ENCODE measurements at places on chromosomes 1 and 21.

GRCh38 chr1:36328713-36329112, 5.3 kb upstream of the EVA1B start:
- DNase-seq, result peak; percentile 42

DNA sequence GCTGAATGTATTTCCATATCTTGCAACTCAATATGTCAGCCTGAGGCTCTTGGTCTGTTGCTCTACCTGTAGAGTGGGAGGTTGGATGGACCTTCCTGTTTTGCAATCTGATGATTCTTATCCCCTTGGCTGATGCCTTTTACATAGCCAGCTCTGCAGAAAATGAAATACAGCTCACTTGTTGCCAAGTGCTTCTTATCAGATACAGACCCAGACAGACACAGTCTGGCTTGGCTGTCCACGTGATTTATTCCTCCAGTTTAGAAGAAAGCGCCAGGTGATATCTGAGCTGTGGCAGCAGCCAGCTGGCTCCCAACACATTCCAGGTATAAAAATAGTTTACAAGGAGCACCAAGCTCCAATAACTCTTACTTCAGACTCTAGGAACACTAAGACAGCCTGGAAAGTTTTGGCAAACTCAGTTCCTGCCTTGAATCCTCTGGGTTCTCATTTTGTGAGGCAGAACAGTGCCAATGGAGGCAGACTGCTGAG, 479.2 kb upstream of the USP24 start:
- no peak for DNase-seq

DNA sequence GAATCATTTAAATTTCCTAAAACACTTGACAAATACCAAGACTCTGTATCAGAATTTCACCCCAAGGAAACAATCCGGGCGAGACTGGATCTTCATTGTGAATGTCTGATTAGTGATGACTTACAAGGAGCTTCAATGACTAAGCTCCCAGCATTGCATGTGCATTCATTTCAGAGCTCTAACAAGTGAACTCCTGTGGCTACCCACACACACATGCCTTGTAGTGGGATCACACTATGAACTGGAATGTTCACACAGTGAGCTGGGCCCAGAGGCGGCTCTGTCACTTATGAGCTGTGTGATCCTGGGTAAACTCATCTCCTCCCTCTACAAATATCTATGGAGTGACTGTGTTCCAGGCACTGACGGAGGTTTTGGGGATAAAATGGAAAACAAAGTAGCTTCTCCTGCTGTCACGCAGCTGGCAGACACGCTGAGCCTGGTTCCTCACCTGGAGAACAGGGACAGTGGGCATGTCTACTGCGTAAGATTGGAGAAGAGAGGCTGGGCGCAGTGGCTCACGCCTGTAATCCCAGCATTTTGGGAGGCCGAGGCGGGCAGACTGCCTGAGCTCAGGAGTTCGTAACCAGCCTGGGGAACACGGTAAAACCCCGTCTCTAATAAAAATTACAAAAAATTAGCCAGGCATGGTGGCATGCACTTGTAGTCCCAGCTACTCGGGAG, 56.9 kb downstream of the CLSTN1 start:
- no peak for DNase-seq

DNA sequence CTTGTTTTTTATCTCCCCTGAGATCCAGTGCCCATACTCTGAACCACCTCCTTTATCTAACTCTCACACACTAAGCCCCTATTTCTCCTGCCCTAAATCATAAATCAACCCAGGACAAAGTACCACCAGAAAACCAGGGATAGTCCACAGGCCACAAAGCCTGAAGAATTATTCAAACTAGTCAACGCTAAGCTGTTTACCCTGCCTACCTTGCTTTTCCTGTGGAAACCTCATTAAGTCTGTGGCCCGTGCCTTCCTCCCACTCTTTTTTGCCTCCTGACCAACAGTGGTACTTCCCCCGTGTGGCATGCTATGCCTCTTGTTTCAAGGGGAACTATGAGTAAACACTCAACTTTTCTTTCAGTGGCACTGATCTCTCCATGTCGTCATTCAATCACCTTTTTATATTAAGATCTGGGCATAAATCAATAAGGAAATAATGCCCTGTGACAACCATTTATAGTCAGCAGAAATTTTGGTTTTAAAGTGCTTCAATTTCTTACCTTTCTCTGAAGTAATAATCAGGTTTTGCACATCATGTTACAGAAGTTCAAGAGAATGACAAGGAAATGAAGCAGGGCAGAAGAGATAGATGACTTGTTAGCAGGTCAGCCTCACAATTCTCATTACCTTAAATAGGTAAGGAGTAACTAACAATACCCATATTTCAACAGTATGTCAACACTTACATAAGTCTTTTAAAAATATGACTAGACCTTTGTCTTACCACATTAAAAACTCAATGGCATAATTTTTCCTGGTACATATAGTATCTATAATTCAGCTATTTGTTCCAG, 32.1 kb downstream of the EYA3 start:
- DNase-seq, result peak; percentile 21

DNA sequence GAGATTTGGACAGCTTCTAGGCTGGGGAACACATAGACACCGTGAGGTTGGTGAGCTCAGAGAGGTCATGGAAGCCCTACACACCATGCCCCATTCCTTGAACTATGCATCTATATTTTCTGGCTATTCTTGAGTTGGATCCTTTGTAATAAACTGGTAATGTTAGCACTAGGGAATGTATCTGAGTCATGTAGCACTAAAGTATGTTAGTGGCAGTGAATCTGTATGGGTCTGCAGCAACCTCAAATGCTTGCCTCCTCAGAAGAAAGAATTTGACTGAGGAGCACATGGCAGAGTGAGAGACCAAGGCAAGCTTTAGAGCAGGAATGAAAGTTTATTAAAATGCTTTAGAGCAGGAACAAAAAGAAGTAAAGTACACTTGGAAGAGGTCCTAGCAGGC, 43.7 kb upstream of the LRRC7 start:
- DNase-seq, result no peak

DNA sequence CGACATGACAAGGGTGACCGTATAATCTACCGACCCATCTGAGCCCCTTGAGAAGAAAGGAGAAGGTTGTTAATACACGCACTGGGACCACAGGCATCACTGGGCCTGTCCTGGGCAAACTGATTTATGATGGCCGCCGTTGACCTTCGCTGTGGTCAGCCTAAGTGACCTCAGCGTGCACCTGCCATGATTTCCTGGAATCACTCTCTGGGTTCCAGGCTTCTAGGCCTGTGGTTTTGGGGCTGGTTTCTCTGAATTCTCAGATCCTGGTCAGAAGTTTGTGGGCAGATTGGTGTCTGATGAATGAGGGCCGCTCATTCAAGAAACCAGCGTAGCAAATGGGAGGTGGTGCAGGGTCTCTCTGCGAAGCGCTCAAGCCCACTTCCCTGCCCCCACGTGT, 64.0 kb downstream of the SIK1 start:
- DNase-seq, result no peak

DNA sequence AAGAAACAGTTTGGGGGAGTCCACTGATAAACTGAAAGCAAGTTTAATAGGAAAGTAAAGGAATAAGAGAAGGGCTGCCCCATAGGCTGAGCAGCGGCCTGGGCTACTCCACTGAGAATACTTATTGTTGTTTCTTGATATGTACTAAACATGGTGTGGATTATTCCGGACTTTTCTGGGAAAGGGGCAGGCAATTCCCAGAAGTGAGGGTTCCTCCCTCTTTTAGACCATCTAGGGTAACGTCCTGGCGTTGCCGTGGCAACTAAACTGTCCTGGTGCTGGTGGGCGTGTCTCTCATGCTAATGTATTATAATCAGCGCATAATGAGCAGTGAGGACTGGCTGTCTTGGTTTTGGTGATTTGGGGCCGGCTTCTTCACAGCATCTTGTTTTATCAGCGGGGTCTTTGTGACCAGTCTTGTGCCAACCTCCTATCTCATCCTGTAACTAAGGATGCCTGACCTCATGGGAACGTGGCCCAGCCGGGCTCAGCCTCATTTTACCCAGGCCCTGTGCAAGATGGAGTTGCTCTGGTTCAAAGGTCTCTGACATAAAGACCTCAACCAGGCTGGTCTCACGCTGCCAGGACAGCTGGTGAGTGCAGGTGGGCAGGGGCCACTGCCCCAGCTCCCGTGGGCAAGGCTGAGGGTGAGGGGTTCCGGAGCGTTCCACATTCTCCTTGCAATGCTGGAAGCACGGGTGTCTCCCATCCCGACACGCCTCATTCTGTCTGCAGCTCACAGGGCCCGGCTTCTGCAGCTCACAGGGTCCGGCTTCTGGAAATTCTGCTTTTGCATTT, 19.6 kb upstream of the C1orf159 start:
- DNase-seq, result no peak

DNA sequence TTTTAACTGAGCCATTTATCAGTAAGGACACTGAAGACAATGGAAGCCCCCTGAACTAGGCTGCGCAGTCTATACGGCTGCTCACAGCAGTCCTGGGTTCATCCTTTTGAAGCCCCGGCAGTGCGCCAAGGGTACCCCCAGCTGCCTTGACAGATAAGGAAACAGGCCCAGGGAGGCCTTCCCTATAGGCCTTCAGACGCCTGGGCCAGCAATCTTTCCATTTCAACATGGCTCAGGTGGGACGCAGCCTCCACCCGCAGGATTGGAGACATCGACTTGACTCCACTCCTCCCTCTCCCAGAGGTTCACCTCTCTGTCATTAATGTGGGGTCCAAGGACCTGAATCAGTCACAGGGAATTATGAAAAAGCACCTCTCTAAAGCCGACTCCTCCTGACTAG, 2.8 kb upstream of the LYPD8 start:
- DNase-seq, result no peak

GRCh38 chr1:42777852-42778251, 6.9 kb upstream of the TMEM269 start:
- peak; percentile 25 for DNase-seq

DNA sequence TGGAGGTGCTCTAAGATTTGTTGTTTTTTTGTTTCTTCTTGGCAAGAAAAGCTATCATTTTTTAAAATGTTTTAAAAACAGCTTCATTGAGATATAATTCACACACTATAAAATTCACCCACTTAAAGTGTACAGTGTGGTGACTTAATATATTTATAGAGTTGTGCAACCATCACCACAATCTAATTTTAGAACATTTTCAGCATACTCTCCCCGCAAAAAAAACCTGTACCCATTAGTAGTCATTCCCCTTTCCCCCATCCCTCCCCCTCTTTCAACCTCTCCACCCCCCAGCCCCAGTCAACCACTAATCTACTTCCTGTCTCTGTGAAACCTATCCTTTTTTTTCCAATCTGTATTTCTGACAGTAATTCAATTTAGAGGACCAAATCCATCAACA, 30.6 kb downstream of the ZC3H11B start:
- no peak for DNase-seq

GRCh38 chr1:107821340-107821739, 143.6 kb downstream of the VAV3 start:
- DNase-seq, result no peak
